ENCODE measurements at places on chromosomes 16 and 17.

DNA sequence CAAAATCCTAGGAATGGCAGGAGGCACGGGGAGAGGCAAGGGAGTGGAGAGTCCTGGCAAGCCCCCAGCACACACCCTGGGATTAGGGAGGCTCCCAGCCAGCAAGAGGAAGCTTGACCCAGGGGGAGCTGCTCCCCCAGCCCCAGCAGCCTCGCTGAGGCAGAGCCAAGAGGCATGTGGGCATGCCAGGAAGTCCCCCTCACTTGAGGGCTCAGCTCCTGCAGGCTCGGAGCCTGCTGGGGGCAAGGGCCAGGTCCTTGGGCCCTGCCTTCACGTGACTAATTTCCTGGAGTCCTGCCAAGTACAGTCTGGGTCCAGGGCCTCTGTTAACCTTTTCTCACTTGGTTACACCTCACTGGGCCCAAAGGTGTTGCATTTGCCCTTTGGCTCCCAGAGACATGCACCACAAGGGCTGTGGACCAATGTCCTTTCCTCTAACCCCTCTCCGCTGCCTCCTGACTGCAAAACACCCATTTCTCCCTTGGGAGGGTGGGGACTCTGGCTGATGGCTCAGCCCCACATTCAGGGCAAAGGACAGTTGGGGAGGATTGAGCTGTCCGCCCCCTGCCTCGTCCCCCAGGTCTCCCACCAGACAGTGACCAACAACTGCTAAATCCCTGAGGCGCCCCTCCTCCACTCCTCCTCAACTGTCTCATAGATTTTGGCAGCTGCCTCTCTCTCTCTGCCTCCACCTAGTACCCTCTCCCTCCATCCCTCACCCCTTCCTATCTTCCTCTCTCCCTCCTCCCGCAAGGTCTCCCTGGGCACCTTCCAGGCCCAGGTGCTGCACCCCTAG lies 4.4 kb upstream of the SLC47A2 start:
- DNase-seq, result no peak

DNA sequence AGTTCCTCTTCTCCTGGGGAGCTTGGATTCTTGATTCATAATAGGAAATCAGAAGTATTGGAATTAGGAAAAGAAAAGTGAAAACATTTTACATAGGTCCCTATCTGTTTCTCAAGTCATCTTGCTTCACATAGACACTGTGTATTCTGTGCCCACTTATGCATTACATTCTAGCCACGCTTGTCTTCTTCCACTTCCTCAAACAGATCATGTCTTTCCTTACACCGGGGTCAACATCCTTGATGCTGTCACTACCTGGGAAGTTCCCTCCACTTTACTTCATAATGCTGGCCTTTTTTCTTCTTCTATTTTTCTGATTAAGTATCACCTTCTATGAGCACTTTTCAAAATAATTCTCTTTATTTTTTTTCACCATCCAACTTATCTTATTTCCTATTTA lies 606.4 kb upstream of the CDH8 start:
- DNase-seq, result no peak

- DNase-seq, result peak; percentile 80
These were observed 81.2 kb downstream of the C16orf95 start for GRCh38 chr16:87235810-87236515.

DNA sequence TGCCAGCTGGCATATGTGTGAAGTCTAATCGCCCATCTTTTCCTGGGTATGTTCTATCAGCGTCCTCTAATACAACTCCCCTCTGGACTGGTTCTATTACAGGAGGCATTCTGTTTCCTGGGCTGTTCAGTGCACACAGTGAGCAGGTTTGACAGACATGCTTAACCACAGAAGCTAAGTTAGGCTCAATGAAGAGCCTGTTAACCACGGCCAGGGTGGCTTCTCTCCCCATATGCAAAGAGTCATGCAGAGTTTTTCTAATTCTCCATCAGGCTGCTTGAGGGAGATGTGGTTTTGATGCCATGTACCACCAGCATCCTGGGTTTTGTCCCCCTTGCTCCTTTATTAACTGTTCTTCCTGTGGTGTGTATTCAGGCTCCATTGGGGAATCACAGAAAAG lies 57.2 kb upstream of the ALOX12 start:
- DNase-seq, result no peak

- peak; percentile 41 for DNase-seq
These were observed 11.5 kb downstream of the UBALD2 start for GRCh38 chr17:76276461-76277299.
